SK-N-DZ (cell line): ENCODE measurements at places on chromosomes 12 and 14.

DNA sequence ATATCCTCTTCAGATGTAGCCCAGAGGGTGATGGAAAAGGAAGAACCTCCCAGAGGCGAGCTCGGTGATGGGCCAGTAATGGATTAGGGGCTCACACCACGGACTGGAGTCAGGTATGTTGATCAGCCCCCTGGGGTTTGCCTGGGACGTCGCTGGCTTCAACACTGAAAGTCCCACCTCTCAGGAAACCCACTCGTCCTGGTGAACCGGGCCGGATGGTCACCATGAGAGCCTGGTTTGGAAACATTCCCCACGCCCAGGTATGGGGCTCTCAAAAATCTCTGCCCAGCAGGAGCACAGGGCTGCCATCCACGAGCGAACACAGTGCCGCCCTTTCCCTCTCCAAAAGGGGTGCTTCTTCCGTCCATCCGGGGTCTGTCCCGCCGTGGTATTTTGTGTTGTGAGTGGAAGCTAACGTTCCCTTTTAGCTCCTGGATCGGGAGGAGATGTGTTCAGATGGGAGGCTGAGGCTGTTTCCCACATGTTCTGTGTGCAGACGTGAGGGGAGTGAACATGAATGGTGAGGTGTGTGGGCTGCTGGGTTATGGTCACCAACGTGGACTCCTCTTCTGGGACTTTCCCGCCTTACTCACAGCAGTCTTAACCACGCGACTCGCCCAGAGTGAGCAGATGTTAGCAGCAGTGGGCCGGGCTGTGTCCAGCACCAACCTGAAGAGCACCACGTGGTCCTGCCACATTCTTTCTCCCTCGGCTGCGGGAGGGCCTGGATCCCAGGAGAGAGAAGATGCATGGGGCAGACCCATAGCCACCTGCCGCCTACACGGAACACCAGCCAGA is 139.2 kb downstream of the KIF26A start:
- no peak for DNase-seq

- DNase-seq: no peak
Observed at GRCh38 chr12:23528316-23528715, 421.2 kb downstream of the SOX5 start.

- no peak for DNase-seq
Observed at GRCh38 chr12:71702590-71702989, 16.7 kb downstream of the TMEM19 start.

- DNase-seq: peak; percentile 21
Observed at GRCh38 chr12:105279460-105280056, 43.6 kb upstream of the APPL2 start.

- DNase-seq: no peak
Observed at GRCh38 chr14:31949709-31950108, 127.4 kb upstream of the ARHGAP5 start.

DNA sequence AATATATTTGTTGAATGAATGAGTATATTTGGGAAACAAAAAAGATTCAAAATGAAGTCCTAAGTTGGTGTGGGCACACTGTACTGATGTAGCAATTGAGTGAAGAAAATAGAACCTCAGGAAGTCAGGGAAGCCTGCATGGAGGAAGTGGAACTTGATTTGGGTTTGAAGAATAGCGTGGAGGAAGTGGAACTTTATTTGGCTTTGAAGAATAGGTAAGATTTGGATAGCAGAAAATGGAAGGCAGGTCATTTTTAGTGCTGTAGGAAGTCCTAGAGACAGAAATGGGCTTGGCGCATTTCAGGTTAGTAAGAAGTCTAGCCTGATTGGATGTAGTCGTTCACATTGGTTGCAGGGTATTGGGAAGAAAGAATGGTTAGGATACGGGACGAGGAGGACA is 5.4 kb downstream of the C12orf75 start:
- DNase-seq: no peak

DNA sequence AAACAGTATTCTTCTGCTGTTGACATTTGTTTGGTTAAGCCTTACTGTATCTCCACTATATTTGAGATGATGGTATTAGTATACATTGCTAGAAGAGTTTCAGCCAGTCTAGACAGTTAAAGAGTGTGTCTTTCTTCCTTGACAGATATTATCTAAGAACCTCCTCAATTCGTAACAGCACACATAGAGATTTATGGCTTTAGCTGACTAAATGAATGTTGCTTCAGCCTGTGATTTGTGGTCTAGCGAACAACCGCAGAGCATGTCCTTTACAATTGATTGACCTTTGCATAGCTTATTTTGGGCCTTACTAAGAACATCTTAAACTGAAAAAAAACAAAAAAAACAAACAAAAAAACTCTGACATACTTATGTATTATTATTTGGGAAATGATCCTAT is 122.2 kb downstream of the DAAM1 start:
- DNase-seq: peak; percentile 44

- no peak for DNase-seq
Observed at GRCh38 chr14:59332727-59333126, 132.5 kb downstream of the GPR135 start.

- no peak for DNase-seq
Observed at GRCh38 chr12:12032260-12032791, 38.4 kb upstream of the BCL2L14 start.

DNA sequence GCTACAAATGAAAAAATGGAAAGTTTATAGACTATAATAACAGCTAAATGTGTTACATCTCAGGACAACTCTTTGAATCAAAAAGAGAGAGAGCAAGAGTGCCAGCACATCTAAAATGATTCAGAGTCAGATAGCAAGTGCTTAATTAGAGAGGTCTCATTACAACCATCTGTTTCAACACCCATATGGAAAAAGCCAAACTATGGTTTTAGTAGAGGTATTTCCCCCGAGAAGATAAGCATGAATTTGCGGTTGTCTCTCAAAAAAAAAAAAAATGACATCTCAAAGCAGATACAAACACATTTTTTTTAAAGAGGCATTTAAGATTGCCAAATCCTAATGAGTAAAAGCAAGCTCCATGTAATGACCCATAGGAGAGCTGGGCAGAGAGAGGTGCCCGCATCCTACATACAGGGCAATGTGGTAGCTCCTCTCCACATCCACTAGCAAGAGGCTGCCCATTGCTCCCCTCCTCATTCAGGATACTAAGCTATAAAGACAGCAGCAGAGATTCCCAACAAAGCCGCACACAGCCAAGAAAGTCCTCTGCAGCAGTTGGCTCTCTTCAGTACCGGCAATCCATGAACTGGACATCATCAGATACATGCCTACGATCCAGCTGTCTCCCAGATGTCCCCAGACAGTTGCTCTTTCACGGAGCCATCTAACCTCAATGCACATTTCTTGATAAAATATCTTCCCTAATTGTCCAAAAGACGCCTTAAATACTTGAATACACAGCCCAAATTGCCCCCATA is 100.4 kb downstream of the EFCAB11 start:
- DNase-seq: no peak

- peak; percentile 74 for DNase-seq
Observed at GRCh38 chr12:107131832-107132616, 38.7 kb upstream of the CRY1 start.

- DNase-seq: no peak
Observed at GRCh38 chr12:2835691-2836403, 1.0 kb upstream of the NRIP2 start.

GRCh38 chr14:68285421-68286179 is 466.0 kb downstream of the RAD51B start:
- DNase-seq: no peak
